ENCODE measurements at places on chromosomes 11 and 22.

DNA sequence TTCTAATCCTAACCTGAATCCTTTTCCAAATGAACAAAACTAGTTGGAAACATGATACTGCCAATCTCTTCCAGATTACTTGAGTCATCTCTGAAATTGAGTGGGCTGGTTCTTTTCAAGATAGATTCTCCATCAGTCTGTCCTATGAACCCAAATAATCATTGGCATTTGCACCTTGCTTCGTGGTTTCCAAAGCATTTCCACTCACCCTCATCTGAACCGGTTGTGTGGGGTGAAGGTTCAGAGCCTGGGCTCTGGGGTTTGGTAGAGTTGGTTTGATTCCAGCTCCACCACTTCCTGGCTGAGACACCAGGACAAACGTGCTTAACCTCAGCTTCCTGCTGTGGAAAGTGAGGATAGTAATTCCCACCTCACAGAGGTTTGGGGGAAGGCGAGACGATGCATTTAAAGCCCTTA lies 206.4 kb upstream of the E2F8 start:
- DNase-seq: no peak

- no peak for DNase-seq
These were observed 439 bp downstream of the YAP1 start for GRCh38 chr11:102110761-102111010.

GRCh38 chr11:12691473-12691872 lies 17.3 kb downstream of the TEAD1 start:
- no peak for DNase-seq

DNA sequence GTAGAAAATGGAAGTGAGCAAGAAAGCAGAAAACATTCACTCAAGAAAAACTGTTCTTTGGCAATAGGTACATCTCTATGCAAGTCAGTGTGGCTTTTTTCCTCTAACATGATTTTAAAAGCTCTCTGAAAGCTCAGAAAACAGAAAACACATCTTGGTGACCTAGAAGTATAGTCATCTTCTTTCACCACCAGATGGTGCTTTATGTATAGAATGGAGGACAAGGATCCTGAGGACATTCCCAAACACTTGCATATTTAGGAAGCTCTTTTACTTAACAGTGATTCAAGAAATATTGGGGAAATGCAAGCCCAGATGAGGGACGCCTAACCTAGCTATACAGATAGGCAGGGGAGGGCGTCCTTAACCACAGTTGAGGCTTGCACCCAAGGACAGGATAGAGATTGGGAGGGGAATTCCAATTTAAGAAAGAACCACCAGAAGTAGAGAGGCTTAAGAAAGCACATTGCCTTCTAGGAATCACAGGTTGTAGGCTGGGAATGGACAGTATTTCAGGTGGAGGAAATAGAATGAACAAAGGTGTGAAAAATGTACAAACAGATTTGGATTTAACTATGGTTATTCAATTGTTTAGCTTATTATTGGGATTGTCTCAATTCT lies 13.8 kb upstream of the CCDC81 start:
- no peak for DNase-seq

GRCh38 chr11:76049511-76049910 lies 156.8 kb downstream of the WNT11 start:
- DNase-seq: no peak

- no peak for DNase-seq
These were observed 90.4 kb upstream of the PDGFD start for GRCh38 chr11:104254347-104254746.

DNA sequence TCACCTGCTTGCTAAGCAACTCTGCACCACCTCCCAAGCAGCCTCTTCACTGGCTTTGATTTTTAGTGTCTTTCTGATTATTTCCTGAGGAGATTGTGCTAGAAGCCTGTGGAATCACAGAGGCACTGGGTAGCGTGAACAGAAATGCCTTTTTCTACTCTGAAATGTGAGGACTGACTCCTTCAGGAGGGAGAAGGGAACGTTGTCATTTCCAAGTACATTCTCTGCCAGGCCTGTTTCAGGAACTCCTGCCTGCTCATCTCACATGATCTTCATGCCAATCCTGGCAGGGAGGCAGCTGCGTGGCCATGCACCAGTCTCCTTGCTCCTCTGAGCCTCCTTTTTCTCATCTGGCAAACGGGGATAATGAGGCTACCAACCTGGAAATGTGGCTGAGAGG lies 49.8 kb upstream of the PRDM11 start:
- no peak for DNase-seq

DNA sequence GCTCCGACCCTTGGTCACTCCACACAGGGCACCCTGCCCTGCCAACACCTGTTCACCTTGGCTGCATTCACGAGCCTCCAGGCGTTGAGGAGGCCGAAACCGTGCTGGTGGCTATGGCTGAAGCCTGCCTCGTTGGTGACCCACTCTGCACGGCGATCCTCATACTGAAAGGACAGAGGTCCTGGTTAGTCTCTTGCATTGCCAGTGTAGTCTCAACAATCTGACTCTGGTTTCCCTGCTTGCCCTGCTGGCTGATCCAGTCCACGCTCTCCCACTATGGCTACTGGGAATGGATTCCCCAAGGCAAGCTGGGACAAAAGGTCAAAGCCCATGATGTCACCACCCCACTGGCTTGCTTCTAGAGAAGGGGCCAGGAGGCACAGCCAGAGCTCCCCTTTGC lies 12.9 kb downstream of the PCSK7 start:
- no peak for DNase-seq

DNA sequence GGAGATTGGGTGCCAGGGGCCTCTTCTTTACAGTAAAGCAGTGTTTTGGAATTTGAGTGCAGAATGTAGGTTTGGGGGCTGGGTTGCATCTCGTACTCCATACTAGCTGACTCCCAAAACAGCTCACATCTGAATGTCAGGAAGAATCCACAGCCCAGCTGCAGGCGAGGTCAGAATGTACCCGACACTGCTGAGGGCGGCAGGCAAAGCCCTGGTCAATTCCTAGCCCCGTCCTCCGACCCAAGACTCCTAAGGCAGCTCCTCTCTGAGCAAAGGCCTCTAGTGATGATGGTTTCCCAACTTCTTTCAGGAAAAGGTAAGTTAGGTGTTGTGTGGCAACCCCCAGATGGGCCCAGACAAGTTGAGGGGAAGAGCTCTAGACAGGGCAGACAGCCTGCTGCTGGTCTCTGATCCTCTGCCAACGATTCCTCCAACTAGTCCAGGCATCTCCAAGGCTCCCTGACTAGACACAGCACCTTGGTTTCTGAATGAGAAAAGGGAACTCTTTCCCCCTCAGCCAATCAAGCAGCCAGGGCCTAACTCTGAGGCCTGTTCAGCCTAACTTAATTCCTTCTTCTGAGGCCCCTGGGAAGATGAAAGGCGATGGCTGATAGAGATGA lies 8.6 kb downstream of the LARGE2 start:
- DNase-seq: no peak

DNA sequence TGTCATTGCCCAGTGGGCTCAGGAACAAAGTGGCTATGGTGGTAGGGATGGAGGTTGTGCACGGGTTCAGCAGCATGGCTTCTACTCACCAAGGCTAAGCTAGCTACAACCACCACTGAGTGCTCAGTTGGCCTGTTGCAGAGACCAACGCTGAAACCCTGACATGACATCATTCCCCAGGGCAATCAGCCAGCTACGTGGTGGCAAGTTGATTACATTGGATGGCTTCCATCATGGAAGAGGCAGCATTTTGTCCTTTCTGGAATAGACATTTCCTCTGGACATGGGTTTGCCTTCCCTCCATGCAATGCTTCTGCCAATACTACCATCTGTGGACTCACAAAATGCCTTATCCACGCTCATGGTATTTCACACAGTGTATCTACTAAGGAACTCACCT lies 634.3 kb downstream of the OPCML start:
- DNase-seq: no peak

DNA sequence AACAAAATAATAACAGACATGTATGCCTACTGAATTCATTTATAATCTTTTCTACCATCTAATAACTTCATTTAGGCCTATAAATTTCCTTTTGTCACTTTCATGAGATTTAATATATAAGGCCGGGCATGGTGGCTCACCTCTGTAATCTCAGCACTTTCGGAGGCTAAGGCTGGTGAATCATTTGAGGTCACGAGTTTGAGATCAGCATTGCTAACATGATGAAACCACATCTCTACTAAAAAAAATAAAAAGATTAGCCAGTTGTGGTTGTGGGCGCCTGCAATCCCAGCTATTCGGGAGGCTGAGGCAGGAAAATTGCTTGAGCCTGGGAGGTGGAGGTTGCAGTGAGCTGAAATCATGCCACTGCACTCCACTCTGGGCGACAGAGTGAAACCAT lies 14.2 kb upstream of the NTM start:
- no peak for DNase-seq

DNA sequence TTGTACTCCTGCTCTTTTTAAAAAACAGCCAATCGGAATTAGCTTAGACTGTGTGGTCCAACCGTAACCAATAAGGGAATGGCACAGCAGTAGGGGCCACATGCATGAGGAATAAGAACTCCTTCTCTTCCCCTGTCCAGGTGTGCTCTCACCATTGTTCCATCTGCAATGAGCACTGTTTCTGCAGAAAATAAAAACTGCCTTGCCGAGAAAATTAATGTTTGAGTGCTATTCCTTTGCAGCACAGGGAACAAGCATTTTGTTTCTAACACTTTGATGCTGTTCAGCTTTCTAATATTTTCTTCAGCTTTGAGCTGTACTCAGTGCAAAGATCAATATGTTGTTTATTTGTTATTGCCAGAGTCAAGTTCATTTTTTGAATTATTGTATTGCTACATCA lies 57.9 kb downstream of the PIWIL3 start:
- no peak for DNase-seq

- DNase-seq: no peak
These were observed 4.7 kb downstream of the CCDC34 start for GRCh38 chr11:27358296-27358695.

- no peak for DNase-seq
These were observed 23.5 kb downstream of the SPATA19 start for GRCh38 chr11:133821776-133822175.

DNA sequence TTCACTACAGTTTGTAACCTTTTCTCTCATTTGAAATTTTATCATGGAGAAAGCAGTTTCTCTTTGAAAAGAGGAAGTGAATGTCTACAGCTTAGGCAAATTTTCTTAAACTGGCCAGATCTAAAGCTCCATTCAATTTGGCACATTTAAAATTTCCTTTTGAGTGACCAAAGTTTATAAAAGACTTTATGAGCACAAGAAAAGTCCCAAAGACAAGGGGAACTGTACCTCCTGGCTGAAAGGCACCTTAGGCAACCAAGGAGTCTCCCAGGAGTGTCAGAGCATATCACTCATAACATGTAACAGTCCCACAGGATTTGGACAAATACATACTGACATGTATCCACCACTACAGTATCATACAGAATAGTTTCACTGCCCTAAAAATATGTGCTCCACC lies 41.3 kb downstream of the NARS2 start:
- no peak for DNase-seq

DNA sequence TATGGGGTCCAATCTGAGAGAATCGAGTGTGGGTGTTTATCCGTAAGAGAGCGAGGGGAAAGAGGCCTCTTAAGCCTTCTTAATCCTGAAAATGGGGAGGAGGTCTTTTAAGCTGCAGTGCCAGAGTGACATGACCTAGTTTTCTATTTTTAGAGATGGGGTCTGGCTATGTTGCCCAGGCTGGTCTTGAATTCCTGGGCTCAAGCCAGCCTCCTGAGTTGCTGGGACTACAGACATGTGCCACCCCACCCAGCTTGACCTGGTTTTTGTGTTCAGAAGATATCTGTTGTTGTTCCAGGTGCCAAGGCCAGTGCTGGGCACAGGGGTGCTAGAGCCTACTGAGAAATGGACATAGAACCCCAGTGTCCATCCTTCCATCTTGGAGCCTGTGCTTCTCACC lies 1.4 kb downstream of the BAD start:
- DNase-seq: no peak

DNA sequence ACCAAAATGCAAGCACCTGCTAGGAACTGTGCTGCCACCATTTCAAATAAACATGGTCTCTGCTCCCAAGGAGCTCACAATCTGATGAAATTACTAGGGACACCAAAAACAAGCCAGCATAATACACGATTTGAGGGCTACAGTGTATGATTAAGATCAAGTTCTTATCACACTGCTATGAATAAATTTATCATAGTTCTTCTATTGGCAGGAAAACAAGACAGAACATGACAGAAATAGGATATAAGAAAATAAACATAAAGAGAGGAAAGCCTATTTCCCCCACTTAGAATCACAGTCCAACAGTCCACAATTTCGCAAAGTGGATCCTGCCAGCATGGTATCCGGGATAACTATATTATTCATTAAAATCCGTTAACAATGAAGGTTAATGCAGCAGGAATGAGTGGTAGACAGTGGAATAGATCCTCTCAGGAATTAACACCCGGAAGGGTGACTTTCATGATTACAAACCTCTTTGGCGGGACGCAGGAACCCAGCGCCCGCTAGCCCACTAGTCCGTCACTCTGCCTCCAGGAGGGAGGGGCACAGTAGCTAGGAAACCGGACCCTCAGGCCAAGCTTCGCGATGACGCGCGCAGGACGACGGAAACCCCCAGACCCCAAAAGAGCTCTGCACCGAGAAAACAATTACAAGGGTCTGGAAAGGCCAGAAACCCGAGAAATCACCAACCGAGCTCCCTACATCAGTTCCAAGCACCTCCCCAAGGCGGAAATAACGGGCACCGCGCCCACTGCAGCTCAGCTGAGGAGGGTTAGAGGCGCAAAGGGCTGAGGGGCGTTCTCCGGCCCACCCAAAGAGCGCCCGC lies 607 bp downstream of the CCDC82 start:
- no peak for DNase-seq

GRCh38 chr11:85643191-85643614 lies 4.6 kb upstream of the TMEM126A start:
- DNase-seq: no peak

DNA sequence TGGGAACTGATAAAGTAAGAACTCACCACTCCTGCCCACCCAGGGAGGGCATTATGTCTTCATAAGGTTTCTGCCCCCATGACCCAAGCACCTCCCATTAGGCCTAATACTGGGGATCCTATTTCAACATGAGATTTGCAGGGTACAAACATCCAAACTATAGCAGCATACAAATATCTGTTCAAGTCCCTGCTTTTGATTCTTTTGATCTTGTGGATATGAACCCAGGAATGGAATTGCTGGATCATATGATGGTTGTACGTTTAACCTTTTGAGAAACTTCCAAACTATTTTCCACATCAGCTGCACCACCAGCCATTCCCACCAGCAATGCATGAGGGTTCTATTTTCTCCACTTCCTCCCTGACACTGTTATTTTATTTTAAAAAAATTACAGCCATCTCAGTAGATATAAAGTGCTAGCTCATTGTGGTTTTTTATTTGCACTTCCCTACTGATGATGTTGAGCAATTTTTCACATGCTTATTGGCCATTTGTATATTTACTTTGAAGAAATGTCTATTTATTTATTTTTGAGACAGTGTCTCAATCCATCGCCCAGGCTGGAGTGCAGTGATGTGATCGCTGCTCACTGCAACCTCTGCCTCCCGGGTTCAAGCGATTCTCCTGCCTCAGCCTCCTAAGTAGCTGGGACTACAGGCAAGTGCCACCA lies 7.1 kb upstream of the ATG16L2 start:
- no peak for DNase-seq

- DNase-seq: no peak
These were observed 74.7 kb downstream of the MN1 start for GRCh38 chr22:27726686-27727449.

- DNase-seq: no peak
These were observed 94.6 kb upstream of the PITPNB start for GRCh38 chr22:28013611-28014010.
